ENCODE measurements at places on chromosomes 3 and 15. TPM values are rescaled to one million over a fixed set of nuclear protein-coding genes. Genes with fewer than 3 reads are reported as not detected.

GRCh38 chr3:180420804-180421203 lies 181.2 kb upstream of the TTC14 start:
- DNase-seq = no peak

CCPG1 gene
- 30.9 TPM for total RNA-seq

GRCh38 chr3:31523543-31523942 lies 9.2 kb upstream of the STT3B start:
- DNase-seq = no peak

DNA sequence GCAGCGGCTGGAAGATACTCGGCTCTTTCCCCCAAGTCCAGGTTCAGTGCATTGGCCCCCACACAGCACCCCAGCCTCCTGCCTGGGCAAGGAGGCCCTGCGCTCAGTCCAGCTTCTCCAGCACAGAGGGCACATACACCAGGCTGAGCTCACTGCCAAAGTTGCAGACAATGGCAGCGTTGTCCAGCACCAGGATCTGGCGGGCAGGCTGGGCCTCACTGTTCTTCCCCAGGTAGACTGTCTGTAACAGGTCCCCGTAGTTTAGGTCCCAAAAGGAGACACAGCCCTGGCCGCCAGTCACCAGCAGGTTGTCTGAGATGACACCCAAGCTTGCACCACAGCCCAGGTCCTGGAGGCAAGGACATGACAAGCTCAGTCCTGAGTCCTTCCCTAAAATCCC lies 32.9 kb downstream of the PTPN23 start:
- no peak for DNase-seq

KBTBD13 gene
- total RNA-seq = 1.6 TPM

- DNase-seq = no peak
These were observed 20.9 kb downstream of the RAF1 start for GRCh38 chr3:12643010-12643380.

DNA sequence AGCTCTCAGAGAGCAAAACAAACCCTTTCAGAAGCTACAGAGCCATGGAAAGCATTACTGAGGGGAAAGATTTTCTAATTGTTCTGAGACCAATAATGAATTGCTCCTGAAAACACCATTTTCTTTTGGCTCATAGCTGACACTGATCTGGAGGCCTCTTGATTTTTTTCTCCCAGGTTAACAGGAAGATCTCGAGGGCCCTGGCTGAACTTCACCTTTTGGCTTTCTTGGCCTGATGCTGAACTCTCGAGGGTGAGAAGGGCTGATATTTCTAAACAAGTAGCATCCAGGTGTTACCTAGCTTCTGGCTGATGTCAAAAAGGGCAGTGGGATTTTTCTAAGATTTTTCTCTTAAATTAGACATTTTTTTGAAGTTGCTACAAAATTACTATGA lies 19.9 kb upstream of the NFKBIZ start:
- DNase-seq = no peak

DNA sequence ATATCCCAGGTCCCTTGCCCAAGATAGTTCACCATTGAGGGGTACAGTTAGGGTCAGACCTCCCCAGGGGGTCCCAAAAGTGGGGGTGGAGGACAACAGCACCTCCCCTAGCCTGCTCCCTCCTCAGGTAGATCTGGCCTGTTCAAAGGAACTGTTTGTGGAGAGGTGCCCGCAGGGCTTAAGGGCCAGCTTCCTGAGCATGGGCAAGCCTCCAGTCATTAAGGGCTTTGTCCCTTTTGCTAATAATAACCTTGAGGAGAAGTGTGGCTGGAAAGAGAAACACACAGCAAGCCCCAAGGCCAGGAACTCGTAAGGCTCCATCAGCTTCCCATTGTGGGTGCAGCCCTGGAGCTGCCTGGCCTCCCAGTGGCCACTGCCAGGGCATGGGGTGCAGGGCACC lies 47.4 kb downstream of the ISG20 start:
- DNase-seq = no peak

DNA sequence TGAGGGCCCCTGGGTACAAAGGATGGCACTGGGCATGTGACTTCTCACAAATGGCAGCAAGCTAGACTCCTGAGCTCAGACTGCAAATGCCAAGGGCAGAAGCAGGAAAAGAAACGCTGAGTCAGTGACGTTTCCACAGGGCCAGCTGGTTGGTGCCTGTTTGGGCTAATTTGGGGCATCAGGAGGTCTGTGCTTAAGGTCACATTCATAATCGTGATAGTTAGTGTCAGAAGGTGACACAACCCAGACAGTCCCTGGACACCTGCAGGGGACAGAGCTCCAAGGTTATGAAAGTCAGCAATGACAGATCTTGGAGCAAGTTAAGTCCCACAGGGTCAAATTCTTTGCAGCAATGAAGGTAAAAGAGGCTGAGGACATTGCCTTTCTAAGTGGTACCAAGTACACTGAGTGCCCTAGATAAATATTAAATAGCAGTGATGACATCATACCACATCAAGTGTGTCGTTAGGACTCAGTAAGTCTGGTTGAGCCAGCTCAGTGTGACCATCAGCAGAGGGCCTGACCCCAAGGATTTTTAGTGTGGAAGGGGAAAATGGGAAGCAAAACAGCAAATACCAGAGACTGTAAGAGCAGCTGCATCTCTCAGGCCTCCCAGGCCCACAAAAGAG lies 556.9 kb upstream of the CFAP20DC start:
- no peak for DNase-seq

LSMEM2 gene
- total RNA-seq = 25.4 TPM

Data from muscle of leg (tissue), 16 donors.